Lower leg skin (tissue), 4 donors: ENCODE measurements at places on chromosomes 3 and 15. TPM values are rescaled to one million over a fixed set of nuclear protein-coding genes. Genes with fewer than 3 reads are reported as not detected.
A peak's percentile ranks its signal among the peaks of the same experiment; 100 is the strongest.

DNA sequence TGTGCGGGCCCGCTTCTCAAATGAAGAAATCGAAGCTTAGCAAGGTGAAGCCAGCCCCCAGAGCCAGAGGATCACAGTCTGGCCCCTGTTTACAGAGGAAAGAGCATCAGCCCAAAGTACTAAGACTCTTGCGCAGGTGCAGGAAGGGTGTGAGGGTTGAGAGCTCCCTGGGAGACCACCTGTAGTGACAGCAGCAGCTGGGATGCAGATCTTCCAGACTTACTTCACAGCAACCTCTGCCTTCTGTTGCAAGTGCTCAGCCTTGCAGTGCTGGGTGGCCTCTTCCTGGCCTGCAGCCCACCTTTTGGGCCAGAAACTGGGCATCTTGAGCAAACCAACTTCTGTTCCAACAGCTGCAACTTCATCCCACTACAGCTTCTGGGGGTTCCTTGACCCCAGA is 19.7 kb downstream of the SPATA12 start:
- DNase-seq: no peak

DNA sequence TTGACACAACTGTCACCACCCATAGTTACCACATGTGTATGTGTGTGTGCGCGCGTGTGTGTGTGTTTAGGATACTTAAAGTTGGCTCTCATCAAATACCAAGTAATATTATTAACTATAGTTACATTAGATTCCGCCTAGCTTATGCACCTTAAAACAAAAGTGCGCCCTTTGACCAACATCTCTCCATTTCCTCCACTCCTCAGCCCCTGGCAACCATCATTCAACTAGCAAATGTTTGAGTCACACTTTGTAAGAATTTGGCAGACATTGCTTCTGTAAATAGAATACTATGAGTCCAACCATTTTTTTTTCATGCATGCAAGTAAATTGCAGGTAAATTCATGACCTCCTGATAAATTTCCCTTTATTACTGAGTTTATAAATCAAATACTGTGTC is 169.3 kb downstream of the GBE1 start:
- no peak for DNase-seq

MEIS2 gene
- total RNA-seq: 18.5 TPM

- peak; percentile 27 for DNase-seq
These were observed 51.8 kb upstream of the DGKG start for GRCh38 chr3:186413615-186414415.
